HCT116 (cell line): ENCODE measurements at places on chromosomes 7 and 10. TPM values are rescaled to one million over a fixed set of nuclear protein-coding genes. Genes with fewer than 3 reads are reported as not detected.

GRCh38 chr10:109898666-109899355 is 24.5 kb downstream of the XPNPEP1 start:
- no peak overlapping the region for H3K27ac ChIP-seq
- H3K4me3 ChIP-seq, result no peak overlapping the region
- no peaks in the 10 kb centered on the region for H3K27me3 ChIP-seq
- no peaks in the 10 kb centered on the region; the same call in 1 of the 2 replicates for H3K36me3 ChIP-seq
- no peaks in the 10 kb centered on the region for H3K4me1 ChIP-seq
- no peak for DNase-seq

GRCh38 chr7:72405418-72405817 is 6.7 kb downstream of the CALN1 start:
- no peaks in the 10 kb centered on the region for H3K36me3 ChIP-seq
- DNase-seq, result no peak
- H3K4me1 ChIP-seq, result no peaks in the 10 kb centered on the region

Gene CAMK2B
- total RNA-seq, result 0.34 TPM

DNA sequence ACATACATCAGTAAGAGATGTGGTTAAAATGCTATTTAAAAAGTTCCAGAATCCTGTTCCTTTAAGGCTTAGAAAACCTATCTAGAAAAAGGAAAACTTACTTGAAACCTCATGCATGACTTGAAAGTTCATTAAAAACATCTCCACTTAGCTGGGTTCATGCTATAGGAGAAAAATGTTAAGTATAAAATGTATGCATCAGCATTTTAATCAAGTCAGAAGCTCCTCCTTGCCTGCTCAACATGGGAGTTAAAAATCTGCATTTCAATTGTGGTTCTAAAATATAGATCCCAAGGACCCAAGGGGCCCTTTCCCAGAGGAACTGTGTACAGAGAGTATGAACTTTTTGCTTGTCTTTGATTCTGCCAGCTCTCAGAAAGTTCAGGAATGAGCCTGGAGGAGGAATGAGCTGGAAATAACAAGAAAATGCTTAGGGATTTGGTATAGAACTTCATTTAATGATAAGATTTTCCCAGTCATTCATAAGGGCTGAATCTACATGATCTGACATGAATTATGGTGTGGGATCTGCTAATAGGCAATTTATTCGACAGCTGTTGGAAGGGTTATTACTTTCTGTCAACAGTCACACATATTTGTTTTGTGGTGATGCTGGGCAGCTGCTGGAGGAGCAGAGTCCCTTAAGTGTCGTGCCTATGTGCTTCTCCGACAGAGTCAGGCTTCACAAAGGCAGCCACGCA is 85.6 kb upstream of the MTPN start:
- no peak overlapping the region for H3K4me3 ChIP-seq
- no peak overlapping the region for H3K27ac ChIP-seq
- no peak for DNase-seq
- no peaks in the 10 kb centered on the region for H3K4me1 ChIP-seq
- peaks cover 27% of the 10 kb centered on the region for H3K27me3 ChIP-seq

GRCh38 chr7:70132226-70132851 is 534.1 kb downstream of the AUTS2 start:
- DNase-seq, result no peak
- no peak overlapping the region for H3K4me3 ChIP-seq
- H3K36me3 ChIP-seq, result no peaks in the 10 kb centered on the region

- H3K36me3 ChIP-seq, result no peaks in the 10 kb centered on the region
- H3K27me3 ChIP-seq, result peaks cover 28% of the 10 kb centered on the region
- DNase-seq, result no peak
- H3K27ac ChIP-seq, result no peak overlapping the region
- no peaks in the 10 kb centered on the region for H3K4me1 ChIP-seq
Measured at GRCh38 chr7:159115601-159116501, 28.8 kb downstream of the VIPR2 start.

Gene DPYSL4
- total RNA-seq, result 5.4 TPM

DNA sequence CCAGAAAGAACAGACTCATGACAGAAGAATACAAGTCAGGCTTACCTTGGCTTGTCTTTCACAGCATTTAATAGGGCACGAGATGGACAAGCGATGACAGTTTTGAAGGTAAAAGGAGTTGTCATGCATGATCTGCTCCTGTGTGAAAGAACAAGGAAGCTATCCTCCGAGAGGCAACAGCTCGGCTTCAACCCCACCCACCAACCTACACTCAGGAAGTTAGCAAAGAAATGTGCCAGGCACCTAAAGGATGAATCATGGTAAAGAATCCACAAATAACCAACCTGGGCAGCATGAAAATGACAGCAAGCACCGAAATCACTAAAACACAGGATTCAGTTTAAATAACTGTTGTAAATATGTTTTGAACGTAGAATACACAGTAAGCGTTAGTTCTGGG is 700.2 kb downstream of the TYW1 start:
- no peak overlapping the region for H3K27ac ChIP-seq
- no peak overlapping the region for H3K4me3 ChIP-seq
- no peaks in the 10 kb centered on the region for H3K27me3 ChIP-seq
- H3K4me1 ChIP-seq, result no peaks in the 10 kb centered on the region
- H3K36me3 ChIP-seq, result no peaks in the 10 kb centered on the region

- H3K4me3 ChIP-seq, result no peak overlapping the region
- no peak overlapping the region for H3K27ac ChIP-seq
- no peaks in the 10 kb centered on the region for H3K4me1 ChIP-seq
Measured at GRCh38 chr10:120644556-120645410, 187.8 kb downstream of the PLPP4 start.

GRCh38 chr7:105131890-105132289 is 117.9 kb downstream of the KMT2E start:
- H3K27ac ChIP-seq, result no peak overlapping the region
- no peak overlapping the region for H3K4me3 ChIP-seq
- DNase-seq, result no peak
- no peaks in the 10 kb centered on the region for H3K27me3 ChIP-seq
- H3K36me3 ChIP-seq, result no peaks in the 10 kb centered on the region
- no peaks in the 10 kb centered on the region for H3K4me1 ChIP-seq

DNA sequence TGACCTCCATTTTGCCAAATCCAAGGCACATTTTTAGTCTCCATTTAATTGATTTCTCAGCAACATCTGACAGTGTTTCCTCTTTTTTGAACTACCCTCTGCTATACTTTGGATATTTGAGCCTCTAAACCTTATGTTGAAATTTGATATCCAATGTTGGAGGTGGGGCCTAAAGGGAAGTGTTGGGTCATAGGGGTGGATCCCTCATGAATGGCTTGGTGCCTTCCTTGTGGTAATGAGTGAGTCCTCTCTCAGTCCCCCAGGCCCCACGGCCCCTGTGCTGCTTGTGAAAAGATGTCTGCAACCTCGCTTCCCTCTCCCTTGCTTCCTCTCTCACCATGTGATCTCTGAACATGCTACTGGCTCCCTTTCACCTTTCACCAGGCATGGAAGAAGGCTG is 96.8 kb upstream of the DGKB start:
- no peaks in the 10 kb centered on the region for H3K4me1 ChIP-seq
- DNase-seq, result no peak
- H3K4me3 ChIP-seq, result no peak overlapping the region
- H3K36me3 ChIP-seq, result no peaks in the 10 kb centered on the region

GRCh38 chr7:30303312-30304039 is 19.1 kb downstream of the ZNRF2 start:
- no peak for DNase-seq
- H3K4me1 ChIP-seq, result no peaks in the 10 kb centered on the region
- H3K4me3 ChIP-seq, result no peak overlapping the region
- no peaks in the 10 kb centered on the region for H3K36me3 ChIP-seq
- no peak overlapping the region for H3K27ac ChIP-seq

Gene CUBN
- 1.2 TPM for total RNA-seq

DNA sequence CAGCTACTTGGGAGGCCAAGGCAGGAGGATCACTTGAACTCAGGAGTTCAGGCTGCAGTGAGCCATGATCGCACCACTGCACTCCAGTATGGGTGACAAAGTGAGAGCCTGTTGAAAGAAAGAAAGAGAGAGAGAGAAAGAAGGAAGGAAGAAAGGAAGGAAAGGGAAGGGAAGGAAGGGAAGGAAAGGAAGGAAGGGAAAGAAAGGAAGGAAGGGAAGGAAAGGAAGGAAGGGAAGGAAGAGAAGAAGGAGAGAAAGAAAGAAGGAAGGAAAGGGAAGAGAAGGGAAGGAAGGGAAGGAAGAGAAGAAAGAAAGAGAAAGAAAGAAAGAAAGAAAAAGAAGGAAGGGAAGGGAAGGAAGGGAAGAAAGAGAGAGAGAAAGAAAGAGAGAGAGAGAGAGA is 61.5 kb downstream of the CLIP2 start:
- no peak overlapping the region for H3K4me3 ChIP-seq
- DNase-seq, result no peak
- H3K36me3 ChIP-seq, result no peaks in the 10 kb centered on the region

- H3K4me1 ChIP-seq, result no peaks in the 10 kb centered on the region
- no peaks in the 10 kb centered on the region for H3K36me3 ChIP-seq
- peak; percentile 59 for DNase-seq
- H3K27ac ChIP-seq, result no peak overlapping the region
Measured at GRCh38 chr10:121070275-121071070, 219.3 kb downstream of the WDR11 start.

GRCh38 chr10:47347303-47347675 is 874 bp upstream of the RBP3 start:
- H3K27me3 ChIP-seq, result no peaks in the 10 kb centered on the region
- H3K27ac ChIP-seq, result no peak overlapping the region
- no peak for DNase-seq
- H3K4me1 ChIP-seq, result no peaks in the 10 kb centered on the region
- H3K36me3 ChIP-seq, result no peaks in the 10 kb centered on the region

- peak overlapping the region; percentile 17; the same call in 1 of the 2 replicates for H3K27ac ChIP-seq
- no peak for DNase-seq
- H3K36me3 ChIP-seq, result no peaks in the 10 kb centered on the region
- H3K27me3 ChIP-seq, result no peaks in the 10 kb centered on the region
- 0 out of 2 replicates have a peak, but pooled peaks cover 3% of the 10 kb centered on the region for H3K4me1 ChIP-seq
Measured at GRCh38 chr7:155843426-155844018, 31.3 kb upstream of the SHH start.

GRCh38 chr7:20521243-20521642 is 94.2 kb upstream of the ABCB5 start:
- no peaks in the 10 kb centered on the region for H3K4me1 ChIP-seq
- H3K27ac ChIP-seq, result no peak overlapping the region
- no peak overlapping the region for H3K4me3 ChIP-seq
- H3K36me3 ChIP-seq, result no peaks in the 10 kb centered on the region
- DNase-seq, result no peak

- H3K4me3 ChIP-seq, result no peak overlapping the region
- no peaks in the 10 kb centered on the region for H3K4me1 ChIP-seq
- no peak overlapping the region for H3K27ac ChIP-seq
- no peaks in the 10 kb centered on the region for H3K36me3 ChIP-seq
- no peaks in the 10 kb centered on the region for H3K27me3 ChIP-seq
Measured at GRCh38 chr7:1950066-1950451, 280.0 kb downstream of the ELFN1 start.

Gene PTPN12
- total RNA-seq, result 80.5 TPM

GRCh38 chr10:120423431-120424197 is 33.4 kb upstream of the PLPP4 start:
- H3K27ac ChIP-seq, result no peak overlapping the region
- DNase-seq, result peak; percentile 42
- H3K36me3 ChIP-seq, result no peaks in the 10 kb centered on the region
- H3K27me3 ChIP-seq, result peaks cover 26% of the 10 kb centered on the region
- no peak overlapping the region for H3K4me3 ChIP-seq

Gene CALCR
- 0.10 TPM for total RNA-seq

Gene AS3MT
- total RNA-seq, result 0.79 TPM

GRCh38 chr7:121113288-121113687 is 124.8 kb downstream of the CPED1 start:
- no peak overlapping the region for H3K4me3 ChIP-seq
- H3K36me3 ChIP-seq, result no peaks in the 10 kb centered on the region
- no peaks in the 10 kb centered on the region for H3K27me3 ChIP-seq
- no peak for DNase-seq

Gene VIPR2
- 0.10 TPM for total RNA-seq

- no peaks in the 10 kb centered on the region for H3K27me3 ChIP-seq
- DNase-seq, result no peak
- H3K4me1 ChIP-seq, result peaks cover 10% of the 10 kb centered on the region; the same call in 1 of the 2 replicates
- H3K27ac ChIP-seq, result peak overlapping the region; percentile 44
- no peaks in the 10 kb centered on the region for H3K36me3 ChIP-seq
Measured at GRCh38 chr7:116588225-116588624, 63.4 kb downstream of the CAV1 start.

Gene PIK3CG
- 0.05 TPM for total RNA-seq

Gene LIPJ
- total RNA-seq, result not detected

Gene TMED4
- 67.3 TPM for total RNA-seq

DNA sequence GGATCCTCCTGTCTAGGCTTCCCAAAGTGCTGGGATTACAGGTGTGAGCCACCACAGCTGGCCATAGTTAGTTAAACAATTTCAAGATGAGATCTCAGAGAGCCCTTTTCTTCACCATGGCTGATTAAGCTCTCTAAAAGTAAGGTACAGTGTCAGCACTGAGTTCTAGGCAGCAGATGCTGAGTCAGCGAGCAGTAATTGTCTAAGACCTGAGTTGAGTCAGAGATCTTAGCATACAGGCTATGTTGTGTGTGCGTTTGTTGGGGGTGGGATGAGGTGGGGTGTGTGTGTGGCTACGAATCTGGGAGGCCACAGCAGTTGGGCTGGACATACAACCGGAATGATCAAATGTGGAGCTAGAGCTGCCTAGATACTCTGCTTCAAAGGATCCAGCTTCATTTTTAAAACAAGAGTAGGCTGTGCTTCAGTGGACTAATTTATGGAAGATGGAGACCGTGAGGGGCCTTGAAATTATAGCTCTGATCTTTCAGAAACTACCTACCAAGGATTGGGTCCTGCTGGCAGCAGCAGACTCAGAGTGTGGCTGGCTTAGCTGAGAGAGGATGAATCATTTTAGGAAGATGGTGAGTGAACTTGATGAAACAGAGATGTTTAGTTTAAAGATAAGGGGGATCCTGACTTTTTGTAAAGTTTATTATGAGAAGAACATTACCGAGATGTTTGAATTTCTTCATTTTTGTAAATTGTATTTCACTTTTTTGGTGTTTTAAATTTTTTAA is 17.5 kb upstream of the MTPN start:
- no peak overlapping the region for H3K27ac ChIP-seq
- no peak overlapping the region for H3K4me3 ChIP-seq
- H3K27me3 ChIP-seq, result no peaks in the 10 kb centered on the region

GRCh38 chr10:60950300-60950699 is 6.3 kb upstream of the RHOBTB1 start:
- H3K36me3 ChIP-seq, result no peaks in the 10 kb centered on the region
- DNase-seq, result no peak
- no peak overlapping the region for H3K27ac ChIP-seq
- H3K4me3 ChIP-seq, result no peak overlapping the region

DNA sequence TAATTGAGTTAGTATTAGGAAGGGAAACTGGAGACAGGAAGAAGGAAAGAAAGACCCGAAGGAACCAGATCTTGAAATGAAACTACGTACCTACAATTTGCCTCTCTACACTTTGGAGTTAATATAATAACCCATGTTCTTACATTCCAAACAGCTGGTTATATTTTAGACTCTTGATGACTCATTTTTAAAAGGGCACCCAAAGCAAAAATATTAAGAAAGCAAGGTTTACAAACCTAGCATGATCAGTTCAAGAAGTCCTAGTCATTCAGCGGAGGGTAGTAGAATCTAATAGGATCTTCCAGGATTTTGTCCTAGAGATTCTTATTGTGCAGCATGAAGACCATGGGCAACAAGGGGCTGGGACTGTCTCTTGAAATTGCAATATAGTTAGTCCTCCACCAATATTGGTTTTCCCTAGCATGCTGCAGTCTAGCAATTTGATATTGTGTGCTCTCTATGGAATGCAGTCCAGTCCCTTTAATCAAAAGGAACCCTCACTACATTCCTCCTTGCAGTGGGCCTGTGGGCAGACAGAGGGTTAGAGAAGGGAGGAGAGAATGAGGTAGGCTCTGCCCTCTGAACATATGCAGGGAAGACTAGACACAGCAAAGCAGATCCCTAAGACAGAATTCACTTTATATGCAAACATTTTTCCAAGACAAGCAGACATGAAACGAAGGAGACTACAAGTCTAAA is 230.3 kb downstream of the INHBA start:
- no peaks in the 10 kb centered on the region for H3K27me3 ChIP-seq
- no peaks in the 10 kb centered on the region for H3K4me1 ChIP-seq
- H3K4me3 ChIP-seq, result no peak overlapping the region
- no peak for DNase-seq
- H3K36me3 ChIP-seq, result no peaks in the 10 kb centered on the region
